IPS DF 6.9 (cell line): ENCODE measurements at places on chromosomes 6 and 20.

- DNase-seq: no peak
Observed at GRCh38 chr6:38193481-38194281, 374.2 kb downstream of the ZFAND3 start.

DNA sequence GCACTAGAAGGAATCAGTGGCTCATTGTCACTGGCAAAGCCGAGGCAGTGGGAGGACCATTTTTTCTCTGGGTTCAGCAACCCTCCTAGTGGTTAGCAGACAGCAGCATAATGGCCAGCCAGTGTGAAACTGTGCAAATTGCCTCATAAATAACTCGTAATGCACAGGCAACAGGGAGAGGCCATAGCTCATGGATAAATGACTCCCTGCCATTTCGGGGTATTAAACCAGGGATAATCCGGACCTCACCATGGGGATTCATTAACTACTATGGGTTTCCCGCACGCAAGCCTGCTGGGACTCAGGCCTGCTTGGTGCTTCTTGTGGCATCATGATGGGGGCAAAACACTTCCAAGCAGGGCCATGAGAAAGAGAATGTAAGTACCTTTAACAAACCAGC lies 158.2 kb upstream of the CHD6 start:
- DNase-seq: no peak

DNA sequence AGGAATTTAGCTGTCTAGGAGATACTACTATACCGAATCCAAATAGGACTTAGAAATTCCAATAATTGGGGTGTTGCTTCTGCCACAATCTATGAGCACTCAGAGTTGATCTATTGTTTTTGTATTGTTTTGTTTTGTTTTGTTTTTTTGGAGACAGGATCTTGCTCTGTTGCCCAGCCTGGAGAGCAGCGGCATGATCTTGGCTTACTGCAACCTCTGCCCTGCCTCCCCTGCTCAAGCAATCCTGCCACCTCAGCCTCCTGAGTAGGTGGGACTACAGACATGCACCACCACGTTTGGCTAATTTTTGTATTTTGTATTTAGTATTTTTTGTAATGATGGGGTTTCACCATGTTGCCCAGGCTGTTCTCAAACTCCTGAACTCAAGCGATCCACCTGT lies 7.4 kb downstream of the ACSS2 start:
- DNase-seq: no peak

DNA sequence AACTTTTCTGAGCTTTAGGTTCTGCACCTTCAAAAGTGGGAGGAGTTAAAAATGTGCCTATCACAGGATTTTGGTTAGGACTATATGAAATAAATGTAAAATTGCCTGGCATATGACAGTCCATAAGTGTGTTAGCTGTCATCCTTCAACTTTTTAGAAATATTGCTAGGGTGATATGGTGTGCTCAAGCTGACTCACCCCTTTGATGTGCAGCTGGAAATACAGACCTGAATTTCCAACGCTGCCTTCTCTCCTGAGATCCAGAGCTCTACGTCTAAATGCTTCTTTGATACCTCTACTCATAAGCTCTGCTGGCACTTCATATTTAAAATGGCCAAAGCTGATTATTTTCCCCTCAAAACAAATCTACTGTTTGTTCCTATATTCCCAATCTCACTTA lies 2.7 kb downstream of the SLC35B3 start:
- DNase-seq: no peak

- no peak for DNase-seq
Observed at GRCh38 chr6:168713839-168714238, 272.9 kb downstream of the SMOC2 start.

- DNase-seq: no peak
Observed at GRCh38 chr6:116265041-116265829, 11.4 kb upstream of the TSPYL4 start.

DNA sequence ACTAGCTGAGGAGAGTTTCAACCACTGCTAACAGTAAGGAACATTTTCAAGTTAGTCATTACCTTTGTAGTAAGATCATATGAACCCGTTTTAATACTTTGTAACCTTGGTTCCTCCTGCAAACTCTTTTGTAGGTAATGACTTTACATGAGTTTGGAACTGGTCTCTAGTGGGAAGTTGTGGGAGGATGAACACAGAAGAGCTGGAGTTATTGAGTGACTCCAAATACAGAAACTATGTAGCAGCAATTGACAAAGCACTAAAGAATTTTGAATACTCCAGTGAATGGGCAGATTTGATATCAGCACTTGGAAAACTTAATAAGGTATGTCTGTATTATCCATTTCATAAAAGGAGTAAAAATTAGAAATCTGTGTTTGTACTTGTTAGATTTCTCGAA lies 29.3 kb downstream of the DOP1A start:
- DNase-seq: no peak

DNA sequence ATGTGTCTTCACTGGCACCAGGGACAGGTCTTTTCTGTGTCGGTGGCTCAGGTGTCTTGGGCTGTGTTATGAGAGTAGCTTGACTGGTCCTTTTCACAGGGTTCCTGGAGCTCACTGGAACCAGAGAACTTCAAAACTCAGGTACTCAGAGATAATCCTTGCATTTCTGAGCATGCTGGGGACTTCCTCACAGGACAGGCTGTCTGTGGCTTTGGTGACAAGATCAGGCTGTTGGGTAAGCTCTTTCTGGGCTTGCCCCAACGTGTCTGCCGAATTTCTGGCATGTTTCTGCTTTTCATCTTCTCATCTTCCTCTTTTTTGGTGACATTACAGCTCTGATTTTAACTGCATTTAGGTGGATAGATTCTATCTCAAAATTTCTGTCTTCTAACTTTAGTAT lies 270.0 kb downstream of the CDH26 start:
- no peak for DNase-seq

DNA sequence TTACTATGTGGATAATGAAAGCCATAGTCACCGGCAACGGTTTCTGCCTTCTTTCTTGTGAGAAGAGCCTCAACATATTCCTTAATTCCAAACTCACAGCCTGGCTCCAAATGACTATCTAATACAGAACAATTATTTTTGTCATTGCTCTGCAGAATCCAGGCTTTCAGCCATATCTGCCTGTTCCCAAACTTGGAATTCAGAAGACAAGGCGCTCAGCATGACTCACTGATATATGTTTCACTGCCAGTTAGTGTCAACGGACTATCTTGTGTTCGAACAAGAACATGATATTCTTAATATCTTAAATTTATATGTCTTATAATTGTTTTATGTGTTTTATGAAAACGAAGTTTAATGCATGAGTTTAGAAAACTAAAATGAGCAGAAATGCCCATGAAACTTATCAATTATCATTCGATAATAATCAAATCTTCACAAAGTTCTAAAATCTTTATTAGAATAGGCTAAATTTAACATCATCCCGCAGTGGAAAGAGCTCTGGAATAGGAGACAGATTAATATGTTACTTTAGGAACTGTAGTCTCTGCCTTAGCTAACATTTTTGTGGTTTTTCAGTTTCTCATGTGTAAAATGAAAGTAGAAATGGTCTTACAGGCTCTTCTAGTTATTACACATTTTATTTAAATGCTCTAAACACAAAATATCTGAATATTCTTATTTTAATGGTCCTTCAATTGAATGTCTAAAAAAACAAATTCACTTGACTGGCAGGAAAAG lies 669.3 kb upstream of the GJE1 start:
- no peak for DNase-seq

DNA sequence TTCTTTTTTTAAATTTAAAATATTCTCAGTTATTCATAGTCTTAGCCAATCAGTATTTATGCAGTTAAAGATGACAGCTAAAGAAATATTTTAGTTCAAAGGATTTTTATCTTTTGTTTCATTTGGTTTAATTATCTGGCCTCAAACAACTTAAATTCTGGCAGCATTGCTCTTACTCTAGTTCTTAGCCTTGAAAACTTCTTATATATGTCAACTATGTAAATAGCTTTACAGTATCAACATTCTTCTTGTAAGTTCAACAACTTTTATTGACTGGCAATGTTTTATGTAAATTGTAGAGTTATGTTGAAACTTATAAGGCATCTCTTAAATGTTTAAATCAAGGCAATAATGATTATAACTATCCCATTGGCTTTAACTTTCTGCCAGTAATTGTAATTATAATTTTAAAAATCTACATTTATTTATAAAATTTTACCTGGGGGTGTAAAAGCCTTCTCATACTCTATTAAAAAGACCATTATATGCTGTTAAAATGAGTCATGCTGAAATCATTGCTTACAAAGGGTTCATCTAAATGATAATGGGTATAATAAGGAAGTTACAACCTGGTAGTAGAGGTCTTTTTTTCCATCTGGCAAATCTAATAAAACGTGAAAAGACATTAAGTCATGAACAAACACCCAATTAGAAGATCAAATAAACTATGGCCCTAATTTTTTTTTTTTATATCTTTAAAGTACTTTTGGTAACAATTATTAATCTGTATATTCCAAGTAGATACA lies 45.8 kb upstream of the FAM184A start:
- DNase-seq: no peak

- DNase-seq: no peak
Observed at GRCh38 chr6:133806382-133807140, 82.4 kb upstream of the TCF21 start.

DNA sequence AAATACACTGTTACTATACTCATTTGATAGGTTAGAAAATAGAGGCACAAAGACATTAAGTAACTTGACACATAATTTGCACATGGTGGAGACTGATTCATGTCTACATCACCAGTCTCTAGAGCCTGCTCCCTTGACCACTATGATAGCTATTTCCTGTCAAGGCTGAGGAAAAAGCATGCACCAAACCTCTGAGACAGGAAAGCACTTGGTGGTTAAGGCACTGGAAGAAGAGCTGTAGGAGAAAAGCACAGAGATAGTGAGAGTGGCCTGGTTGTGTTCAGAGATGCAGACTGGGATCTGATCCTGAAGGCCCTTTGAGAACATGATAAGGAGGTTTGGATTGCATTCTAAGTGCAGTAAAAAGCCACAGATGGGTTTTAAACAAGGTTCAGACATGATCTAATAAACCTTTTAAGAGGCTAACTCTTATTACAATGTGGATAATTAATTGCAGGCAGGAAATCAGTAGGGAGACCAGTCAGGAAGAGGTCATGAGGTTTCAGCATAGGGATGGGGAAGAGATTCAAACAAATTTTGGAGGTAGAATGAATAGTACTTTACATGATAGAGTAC lies 168.9 kb downstream of the PHF3 start:
- no peak for DNase-seq

DNA sequence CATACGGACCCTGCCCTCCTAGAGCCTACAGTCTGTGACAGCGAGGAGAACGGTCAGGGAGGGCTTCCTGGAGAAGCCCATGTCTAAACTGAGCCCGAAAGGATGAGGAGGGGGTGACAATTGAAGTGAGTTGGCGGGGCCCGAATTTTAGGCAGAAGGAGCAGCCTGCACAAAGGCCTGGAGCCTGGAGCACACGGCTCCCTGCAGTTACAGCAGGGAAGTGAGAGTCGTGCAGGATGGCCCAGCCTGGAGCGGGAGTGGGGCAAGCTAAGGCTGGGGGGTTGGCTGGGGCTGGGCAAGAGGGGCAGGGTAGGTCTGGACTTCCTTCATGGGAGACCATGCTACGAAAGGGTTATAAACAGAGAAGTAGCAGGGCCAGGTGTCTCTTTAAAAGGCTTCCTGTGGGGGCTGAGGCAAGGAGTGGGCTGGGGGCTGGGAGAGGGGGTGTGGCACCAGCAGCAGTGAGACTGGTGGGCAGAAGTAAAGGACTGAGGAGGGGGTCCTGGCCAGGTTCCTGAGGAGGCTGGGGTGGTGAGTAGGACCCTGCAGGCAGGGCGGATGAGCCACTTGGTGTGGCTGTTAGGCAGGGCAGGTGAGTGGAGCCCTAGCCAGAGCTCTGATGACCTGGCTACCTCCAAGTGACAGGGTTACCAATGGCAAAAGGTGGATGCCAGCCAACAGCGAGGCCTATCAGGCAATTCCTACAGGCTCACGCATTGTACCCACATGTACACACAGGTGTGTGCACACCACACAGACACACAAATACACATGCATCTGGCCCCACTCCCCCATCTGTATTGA lies 119.2 kb downstream of the MRPL14 start:
- no peak for DNase-seq

DNA sequence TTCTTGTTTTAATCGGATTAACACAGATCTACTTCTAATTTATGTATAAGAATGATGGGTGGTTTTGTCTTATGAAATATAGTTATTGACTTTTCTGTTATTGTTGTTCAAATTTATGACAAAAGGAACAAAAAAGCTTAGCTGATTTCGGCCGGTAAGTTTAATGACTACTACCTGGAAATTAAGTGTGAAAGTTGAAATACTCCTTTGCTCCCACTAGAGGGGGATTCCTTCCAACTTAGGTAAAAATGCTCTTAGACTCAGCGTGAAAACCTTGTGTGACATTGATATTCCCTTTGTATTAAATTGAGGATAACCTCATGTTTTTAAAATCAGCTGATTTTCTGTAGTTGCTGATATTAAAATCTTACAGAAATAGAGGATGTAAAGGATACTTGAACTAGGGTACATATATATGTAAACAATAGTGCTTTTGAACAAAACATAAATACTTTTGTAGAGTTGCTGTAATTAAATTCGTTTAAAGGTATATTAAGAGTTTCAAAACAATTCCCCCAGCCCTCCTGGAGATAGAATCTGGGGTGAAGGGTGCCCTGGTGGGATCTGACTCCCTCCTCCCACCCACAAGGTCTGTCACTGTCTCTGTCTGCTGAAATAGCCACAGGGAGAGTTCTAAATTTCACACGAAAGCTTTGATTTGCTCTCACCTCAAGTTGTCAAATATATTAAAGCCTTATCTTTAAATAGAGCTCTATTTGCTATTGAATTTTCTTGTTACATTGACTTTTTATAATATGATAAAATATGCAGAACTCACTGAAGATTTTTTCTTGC lies 257.5 kb downstream of the ARID1B start:
- DNase-seq: no peak

GRCh38 chr20:2022163-2022562 lies 28.3 kb upstream of the PDYN start:
- DNase-seq: no peak

GRCh38 chr20:2402271-2402980 lies 21.7 kb downstream of the TGM6 start:
- no peak for DNase-seq

GRCh38 chr6:43667245-43668150 lies 20.1 kb downstream of the MRPS18A start:
- DNase-seq: no peak
